Muscle of arm (tissue), 14 donors: ENCODE measurements at places on chromosomes 2 and 18.

DNA sequence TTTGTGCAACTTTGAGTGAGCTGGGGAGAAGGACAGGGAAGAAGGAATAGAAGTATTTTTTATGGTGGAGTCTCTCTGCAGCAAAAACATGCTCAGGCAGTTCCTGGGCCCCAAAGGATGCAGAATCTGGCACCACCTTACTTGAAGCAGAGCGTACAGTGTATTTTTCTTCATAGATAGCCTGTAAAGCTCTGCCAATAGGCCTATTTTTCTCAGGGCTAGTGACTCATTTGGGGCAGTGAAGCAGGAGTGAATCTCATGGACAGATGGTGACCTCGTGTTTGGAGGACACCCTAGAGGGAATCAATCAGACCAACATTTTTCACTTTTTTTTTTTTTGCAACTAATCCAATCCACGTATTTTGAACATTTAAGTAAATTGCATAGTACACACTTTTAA lies 268.1 kb upstream of the CXCR4 start:
- peak; percentile 59 for DNase-seq

DNA sequence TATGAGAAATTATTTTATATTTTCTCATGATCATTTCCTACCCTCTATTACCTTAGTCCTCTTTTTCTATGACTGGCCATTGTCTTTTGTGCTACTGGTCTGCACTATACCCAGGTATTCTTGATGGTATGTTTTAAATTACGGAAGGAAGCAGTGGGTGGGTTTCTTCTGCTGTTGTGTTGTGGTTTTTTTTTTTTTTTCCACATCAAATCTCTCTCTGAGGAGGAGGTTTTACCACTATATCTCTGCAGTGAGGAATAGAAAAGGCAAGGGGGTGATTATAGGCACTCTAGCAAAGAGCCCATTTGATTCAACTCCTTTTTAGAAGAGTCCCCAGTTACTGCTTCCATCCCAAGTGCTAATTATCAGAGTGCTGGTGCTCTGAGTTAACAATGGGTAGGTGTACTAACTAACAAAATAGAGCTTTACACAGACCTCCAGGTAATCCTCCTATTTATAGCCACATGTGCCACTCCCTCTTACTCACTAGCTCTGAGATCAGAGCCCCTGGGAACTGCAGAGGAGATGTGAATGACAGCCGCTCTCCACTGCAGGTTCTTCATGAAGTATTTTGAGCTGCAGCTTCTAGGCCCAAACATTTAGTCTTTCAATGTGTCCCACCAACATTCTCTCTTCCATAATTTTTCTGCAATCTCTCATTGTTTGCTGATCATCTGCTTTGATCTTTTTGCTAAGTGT lies 301.6 kb upstream of the GULP1 start:
- no peak for DNase-seq

DNA sequence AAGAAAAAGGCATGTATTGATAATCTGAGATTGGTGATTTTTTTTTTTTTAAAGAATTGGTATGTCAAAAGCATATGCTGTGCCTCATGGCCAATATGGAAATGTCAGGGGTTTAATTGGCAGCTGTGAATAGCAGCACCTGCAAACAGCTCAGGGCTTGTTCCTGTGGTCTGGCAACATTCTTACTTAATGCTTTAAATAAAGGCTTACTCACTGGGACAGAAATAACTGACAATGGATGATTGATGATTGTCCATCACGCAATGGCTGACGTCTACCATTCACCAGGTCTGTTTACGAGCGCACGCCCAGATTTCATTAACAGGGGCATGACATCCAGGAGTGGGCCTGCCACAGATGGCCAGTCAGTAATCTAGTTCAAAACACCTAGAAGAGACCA lies 66.7 kb downstream of the ETAA1 start:
- DNase-seq = no peak

DNA sequence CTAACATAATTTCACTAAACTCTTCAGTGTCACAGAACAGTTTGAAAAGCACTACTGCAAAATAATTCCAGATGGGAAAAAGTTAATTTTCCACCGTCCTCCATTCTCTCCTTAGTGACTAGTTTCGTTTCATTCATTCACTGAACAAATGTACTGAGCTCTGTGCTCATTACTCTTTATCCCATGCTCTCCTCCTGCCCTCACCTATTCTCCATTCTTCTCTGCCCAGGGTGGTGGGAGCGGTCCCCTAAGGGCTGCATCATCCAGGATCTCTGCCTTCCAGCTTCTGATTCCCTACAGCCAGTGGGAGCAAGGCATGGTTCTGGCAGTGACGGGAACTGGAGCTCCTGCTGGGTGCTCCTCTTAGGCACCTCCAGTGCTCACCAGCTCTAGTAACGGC lies 133.9 kb upstream of the TLK1 start:
- DNase-seq = no peak

DNA sequence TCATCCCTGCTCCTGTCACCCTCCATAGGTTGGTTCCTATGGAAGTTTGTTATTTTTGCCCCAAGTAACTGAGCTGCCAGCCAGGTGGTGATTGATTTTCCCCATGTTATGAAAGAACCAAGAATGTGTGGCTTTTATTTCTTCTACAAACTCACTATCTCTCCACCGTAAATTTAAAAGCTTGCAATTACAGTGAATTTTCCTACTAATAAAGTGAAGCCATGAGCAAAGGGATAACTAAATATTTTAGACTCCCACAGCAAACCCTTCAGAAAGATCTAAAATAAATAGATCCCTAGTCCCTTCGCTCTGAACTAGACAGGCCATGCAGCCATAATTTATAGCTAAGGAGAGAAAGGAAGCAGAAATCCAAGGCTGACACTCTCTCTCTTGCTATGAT lies 6.2 kb upstream of the KIAA2012 start:
- DNase-seq = no peak

GRCh38 chr2:152062125-152063091 lies 36.4 kb downstream of the CACNB4 start:
- peak; percentile 66 for DNase-seq

DNA sequence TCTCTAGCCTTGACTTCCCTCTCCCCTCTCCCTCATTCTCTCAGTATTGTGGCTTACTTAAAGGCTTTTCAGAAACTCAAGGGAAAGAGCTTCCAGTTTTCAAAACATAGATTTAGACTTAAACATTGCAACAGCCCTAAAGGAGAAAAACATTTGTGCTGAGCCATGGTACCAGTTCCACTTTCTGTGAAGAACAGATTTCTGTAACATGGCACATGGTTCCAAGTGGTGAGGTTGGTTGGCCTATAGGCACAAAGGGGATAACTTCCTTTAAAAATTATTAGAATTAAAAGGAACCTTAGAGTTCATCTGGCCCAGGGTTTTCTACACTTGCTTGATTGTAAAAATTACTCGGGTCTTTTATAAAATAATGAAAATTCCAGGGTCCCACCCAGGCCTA lies 138.6 kb upstream of the CDCA7 start:
- no peak for DNase-seq

GRCh38 chr18:34620258-34620861 lies 89.7 kb upstream of the DTNA start:
- no peak for DNase-seq

DNA sequence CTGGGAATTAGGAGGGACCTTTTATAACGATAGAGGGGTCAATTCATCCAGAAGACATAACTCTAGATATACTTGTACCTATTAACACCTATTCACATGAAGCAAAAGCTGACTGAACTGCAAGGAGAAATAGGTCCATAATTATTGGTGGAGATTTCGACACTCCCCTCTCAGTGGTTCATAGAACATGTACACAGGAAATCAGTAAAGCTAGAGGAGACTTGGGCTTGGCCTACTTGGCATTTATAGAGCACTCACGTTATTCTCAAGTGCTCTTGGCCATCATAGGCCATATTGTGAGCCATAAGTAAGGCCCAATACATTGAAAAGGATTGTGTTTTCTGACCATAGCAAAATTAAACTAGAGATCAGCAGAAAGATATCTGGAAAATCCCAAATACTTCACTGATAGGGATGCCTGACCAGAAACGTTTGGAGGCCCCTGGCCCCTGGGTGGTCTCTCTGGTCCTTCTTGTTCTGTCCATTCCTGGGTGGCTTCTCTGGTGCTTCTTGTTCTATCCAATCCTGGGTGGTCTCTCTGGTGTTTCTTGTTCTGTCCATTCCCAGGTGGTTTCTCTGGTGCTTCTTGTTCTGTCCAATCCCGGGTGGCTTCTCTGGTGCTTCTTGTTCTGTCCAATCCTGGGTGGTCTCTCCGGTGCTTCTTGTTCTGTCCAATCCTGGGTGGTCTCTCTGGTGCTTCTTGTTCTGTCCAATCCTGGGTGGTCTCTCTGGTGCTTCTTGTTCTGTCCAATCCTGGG lies 49.0 kb downstream of the SNED1 start:
- no peak for DNase-seq

- DNase-seq = no peak
These were observed 94.4 kb downstream of the LBH start for GRCh38 chr2:30325600-30326328.

- DNase-seq = no peak
These were observed 111.8 kb downstream of the CELF4 start for GRCh38 chr18:37453752-37454151.

GRCh38 chr18:13232971-13233786 lies 14.6 kb downstream of the LDLRAD4 start:
- DNase-seq = no peak

GRCh38 chr2:12712881-12713280 lies 3.9 kb upstream of the TRIB2 start:
- no peak for DNase-seq

DNA sequence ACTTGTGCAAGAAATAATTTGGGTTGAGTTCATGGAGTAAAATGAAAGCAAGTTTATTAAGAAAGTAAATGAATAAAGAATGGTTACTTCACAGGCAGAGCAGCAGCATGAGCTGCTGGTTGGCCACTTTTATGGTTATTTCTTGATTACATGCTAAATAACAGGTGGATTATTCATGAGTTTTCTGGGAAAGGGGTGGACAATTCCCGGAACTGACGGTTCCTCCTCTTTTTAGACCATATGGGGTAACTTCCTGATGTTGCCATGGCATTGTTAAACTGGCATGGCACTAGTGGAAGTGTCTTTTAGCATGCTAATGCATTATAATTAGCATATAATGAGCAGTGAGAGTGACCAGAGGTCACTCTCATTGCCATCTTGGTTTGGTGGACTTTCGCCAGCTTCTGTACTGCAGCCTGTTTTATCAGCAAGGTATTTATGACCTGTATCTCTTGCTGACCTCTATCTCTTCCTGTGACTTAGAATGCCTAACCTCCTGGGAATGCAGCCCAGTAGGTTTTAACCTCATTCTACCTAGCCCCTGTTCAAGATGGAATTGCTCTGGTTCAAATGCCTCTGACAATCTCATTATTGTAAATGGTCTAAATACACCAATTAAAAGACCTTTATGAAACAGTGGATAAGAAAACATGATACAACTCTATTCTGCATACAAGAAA lies 114.1 kb upstream of the FIGN start:
- no peak for DNase-seq

DNA sequence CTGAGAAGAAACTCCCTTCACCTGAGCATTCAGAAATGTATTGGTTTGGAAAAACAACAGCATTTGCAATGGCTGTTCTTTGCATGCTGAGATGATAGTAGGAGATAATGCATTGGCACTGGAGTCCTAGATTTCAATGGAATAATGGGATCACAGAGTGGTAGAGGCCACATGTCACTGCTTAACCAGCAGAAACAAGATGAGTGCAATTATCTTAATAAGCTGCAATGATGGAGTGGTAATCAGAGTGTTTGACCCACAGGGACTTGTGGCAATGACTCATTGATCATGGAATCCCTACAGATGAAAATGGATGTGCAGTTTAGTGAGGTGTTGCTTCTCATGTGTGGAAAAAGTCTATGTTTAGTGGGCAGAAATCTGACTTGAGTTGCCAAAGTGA lies 218.8 kb upstream of the ZEB2 start:
- DNase-seq = no peak

DNA sequence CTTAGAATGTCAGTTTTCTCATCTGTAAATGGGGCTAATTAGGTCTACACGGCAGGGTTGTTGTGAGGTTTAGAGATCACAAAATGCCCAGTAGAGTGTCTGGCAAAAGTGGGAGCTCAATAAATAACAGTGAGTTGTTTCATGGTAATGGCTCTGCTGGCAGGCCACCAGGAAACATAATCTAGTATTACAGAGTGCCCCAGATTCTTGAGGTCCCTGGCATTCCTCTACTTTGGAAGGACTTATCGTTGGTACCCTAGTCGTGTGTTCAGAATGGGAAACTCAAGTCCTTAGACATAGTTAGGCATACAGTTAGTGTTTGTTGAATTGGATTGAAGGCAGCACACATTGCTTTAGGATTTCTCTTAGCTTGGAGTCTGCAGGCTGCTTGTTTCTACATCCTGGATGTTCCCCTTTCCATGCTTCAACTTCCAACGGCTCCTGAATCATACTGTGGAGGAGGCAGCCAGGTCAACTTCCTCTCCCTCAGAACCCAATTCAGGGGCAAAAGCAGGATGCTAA lies 161.5 kb upstream of the FOSL2 start:
- DNase-seq = no peak

GRCh38 chr2:152319822-152320570 lies 15.0 kb upstream of the FMNL2 start:
- no peak for DNase-seq

DNA sequence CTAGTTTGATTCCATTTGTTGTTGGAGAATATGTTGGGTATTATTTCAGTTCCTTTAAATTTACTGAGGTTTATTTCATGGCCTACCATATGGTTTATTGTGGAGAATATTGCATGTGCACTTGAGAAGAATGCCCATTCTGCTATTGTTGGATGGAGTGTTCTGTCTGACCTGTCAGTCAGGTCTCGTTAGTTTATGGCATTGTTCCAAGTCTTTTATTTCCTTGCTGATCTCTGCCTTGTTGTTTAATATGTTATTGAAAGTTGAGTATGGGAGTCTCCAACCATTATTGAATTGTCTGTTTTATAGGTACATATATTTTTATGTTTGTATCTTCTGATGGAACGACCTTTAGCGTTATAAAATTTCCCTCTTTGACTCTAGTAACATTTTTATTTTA lies 86.3 kb downstream of the PTPN4 start:
- no peak for DNase-seq

DNA sequence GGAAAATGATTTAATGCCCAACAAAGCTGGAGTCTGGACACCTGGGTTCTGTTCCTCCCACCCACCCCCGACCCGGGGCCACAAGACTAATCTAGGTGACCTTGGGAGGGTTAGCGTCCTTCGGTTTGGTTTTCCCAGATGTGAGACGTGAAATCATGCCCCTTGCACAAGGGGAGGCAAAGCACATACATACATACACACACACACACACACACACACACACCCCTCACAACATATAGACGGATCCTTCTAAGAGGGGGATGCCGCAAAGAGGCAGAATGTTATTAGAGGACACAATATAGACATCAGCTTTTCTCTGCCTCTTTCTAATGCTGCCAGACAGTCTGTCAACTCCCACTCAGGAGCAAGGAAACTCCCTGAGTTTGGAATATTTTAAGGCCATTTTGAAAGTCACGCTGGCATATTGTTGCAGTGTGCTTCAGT lies 616 bp upstream of the RBMS1 start:
- peak; percentile 39 for DNase-seq
